ENCODE measurements at places on chromosomes 16 and 17.

GRCh38 chr16:30032083-30032819 is 1.2 kb upstream of the TLCD3B start:
- DNase-seq = no peak

- DNase-seq = no peak
These were observed at the start of gene RNF157 for GRCh38 chr17:76240461-76241203. Gene RNF157, minus strand, starts transcription at chr17:76240493. Its CDS starts 253 bp downstream, at chr17:76240240.

- no peak for DNase-seq
These were observed 150.7 kb downstream of the SOCS1 start for GRCh38 chr16:11105038-11105903.

DNA sequence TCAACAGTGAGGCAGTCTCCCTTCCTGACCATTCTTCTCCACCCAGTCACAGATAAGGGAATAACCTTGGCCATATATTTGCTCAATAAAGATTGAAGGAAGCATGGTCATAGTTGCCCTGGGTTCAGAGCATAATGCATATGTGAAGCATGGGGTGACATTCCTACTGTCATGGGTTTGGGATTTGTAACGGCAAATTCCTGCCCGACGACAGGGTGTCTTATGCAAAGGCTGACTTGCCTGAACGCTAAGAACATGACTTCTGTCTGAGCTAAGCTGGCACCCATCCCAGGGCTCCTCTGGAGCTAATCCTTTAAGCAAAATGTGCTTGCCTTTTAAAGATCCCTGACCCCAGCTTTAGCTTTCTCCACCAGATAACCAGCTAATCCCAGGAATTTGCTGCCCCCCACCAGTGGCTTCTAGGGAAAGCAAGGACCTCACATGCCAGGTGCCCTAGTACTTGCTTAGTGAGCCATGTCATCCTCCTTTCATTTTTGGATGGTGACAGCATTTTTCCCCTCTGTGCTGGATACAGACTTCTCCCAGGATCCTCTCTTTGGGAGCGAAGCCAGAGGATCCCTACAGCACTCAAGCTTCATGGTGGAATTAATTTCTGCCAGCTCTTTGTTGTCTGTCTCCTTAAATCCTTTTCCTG is 11.7 kb downstream of the SLC7A6OS start:
- DNase-seq = no peak

GRCh38 chr17:58083491-58084316 is 485 bp downstream of the DYNLL2 start:
- DNase-seq = peak; percentile 28

- DNase-seq = no peak
These were observed 24.5 kb downstream of the APPBP2 start for GRCh38 chr17:60501589-60501988.

DNA sequence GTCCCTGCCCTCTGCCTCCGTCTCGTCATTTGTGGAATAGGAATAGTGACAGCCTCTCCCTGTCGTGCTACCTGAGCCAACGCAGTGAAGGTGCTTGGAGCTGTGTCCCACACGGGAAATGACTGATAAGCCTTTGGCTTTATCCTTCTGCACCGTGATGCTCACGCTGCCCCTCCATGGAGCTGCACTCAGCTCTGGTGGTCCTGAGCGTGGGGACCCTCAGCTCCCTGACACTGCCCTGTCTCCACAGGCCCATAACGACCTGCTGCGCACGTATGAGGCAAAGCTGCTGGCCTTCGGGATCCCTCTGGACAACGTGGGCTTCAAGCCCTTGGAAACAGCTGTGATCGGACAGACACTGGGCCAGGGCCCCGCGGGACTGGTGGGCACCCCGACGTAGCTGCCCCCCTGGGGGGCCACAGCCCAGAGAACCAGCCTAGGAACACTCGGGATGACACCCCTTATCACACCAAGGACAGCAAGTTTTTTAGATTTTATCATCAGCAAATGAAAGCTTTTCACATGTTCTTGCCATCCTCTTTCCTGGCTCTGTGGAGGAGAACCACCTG is 23.8 kb upstream of the DBNDD1 start:
- no peak for DNase-seq

DNA sequence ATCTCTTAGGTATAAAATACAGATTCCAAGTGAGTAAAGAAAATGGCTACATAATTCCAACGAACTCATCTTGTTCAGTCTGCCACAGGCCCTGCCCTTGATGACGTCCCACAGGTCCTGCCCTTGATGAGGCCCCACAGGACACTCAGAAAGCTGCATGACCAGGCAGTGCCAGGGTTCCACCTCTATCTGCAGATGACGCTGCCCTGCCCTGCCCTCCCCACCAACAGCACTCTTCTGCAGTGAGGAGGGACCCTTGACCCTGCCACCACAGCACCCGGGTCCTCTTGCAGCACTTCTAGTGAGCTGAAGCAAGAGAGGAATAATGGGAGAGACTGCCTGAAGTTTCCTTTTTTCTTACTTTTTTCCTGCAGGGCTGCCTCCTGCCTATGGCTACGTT is 118.4 kb downstream of the VPS53 start:
- DNase-seq = no peak

- DNase-seq = no peak
These were observed 4.8 kb downstream of the IL4R start for GRCh38 chr16:27318392-27319256.

Measured in stimulated activated CD8-positive, alpha-beta memory T cell treated with anti-CD3 and anti-CD28 coated beads, Interleukin-7, amount 100 ng/mL, for 24 hours (primary cell).